ENCODE measurements at places on chromosomes 11 and 22. TPM values are rescaled to one million over a fixed set of nuclear protein-coding genes. Genes with fewer than 3 reads are reported as not detected.

The CARS1 gene
- 25.2 TPM for total RNA-seq

The PITPNB gene
- total RNA-seq, result 37.6 TPM

The SEPTIN5 gene
- total RNA-seq, result 0.71 TPM

The OR5P2 gene
- not detected for total RNA-seq

The ZBTB16 gene
- total RNA-seq, result 19.1 TPM

The GSTT2B gene
- total RNA-seq, result not detected

The RFPL1 gene
- not detected for total RNA-seq

The NTM gene
- not detected for total RNA-seq

The SCN3B gene
- total RNA-seq, result not detected

The TEX54 gene
- 0.59 TPM for total RNA-seq

The TMEM126A gene
- total RNA-seq, result 17.0 TPM

The SLC22A9 gene
- not detected for total RNA-seq

The PC gene
- total RNA-seq, result 5.1 TPM

The POLD3 gene
- 4.6 TPM for total RNA-seq

The P2RX3 gene
- not detected for total RNA-seq

All from CD4-positive, alpha-beta T cell (primary cell).